Activated T-helper 2 cell treated with anti-CD3 and anti-CD28 coated beads, Interferon-gamma antibody, Interleukin-2, Interleukin-4, amounts not matched to agents 10 μg/mL and 5 μg/mL and 100 μg/mL, durations not matched to agents 14 hours and 24 hours and 36 hours (primary cell): ENCODE measurements at places on chromosomes 16 and 17.
A peak's percentile ranks its signal among the peaks of the same experiment; 100 is the strongest.

GRCh38 chr17:68456339-68457167 lies 743 bp downstream of the WIPI1 start:
- peak overlapping the region; percentile 75 for H3K27ac ChIP-seq
- peak overlapping the region; percentile 88 for H3K4me3 ChIP-seq
- H3K36me3 ChIP-seq, result peaks cover 14% of the 10 kb centered on the region
- DNase-seq, result no peak
- no peaks in the 10 kb centered on the region for H3K27me3 ChIP-seq
- H3K4me1 ChIP-seq, result peaks cover 59% of the 10 kb centered on the region

DNA sequence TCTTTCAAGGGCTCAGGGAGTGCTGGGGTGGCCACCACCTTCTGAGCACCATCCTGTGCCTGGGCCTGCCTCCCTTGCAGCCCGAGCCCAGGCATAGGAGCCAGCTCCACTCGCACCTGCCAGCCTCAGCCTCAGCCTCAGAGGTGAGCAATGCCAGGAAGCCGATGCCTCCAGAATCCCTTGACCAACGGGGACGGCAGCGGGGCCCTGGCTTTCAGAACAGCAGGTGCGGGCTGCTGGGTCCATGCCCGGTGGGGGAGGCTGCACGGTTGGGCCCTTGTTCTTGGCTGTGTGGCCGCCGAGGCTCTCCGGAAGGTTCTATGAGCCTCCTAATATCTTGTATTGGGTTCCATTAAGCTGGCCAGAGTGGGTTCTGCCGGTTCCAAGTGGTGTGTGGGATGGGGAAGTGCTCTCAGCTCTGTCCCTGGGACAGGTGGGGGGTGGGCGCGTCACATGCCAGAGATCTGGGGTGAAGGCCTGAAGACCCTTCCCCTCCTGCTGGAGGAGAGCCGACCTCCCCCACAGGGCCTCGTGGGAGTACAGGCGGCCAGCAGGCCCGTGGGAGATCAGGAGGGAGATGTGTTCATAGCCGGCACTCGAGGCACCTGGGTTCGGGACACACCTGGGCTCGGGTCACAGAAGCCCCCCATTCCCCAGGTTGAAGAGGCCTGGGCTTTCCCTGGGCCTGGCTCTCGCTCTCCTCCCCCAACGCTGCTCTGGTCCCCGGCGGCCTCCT lies 27.0 kb downstream of the NPTX1 start:
- H3K4me3 ChIP-seq, result no peak overlapping the region
- H3K27me3 ChIP-seq, result no peaks in the 10 kb centered on the region
- no peaks in the 10 kb centered on the region for H3K36me3 ChIP-seq

DNA sequence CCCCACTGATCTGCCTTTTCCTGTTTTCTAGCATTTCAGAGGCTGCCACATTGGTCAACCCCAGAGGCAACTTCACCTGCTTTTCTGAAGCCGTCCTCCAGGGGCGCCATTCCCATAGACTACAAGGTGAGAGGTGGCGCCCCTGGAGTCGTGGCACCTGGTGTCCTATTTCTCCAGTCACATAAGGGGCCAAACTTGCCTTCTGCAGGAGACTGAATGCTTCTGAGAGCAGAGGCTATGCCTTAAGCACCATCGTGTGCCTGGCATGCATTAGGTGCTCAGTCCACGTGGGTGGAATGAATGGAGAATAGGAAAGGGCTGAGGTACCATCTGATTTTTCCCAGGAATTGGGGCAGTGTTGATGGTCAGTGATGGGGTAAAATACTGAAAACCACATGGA lies 164.8 kb downstream of the HAPSTR1 start:
- no peaks in the 10 kb centered on the region for H3K27me3 ChIP-seq
- no peak overlapping the region for H3K27ac ChIP-seq
- no peaks in the 10 kb centered on the region for H3K4me1 ChIP-seq
- no peak overlapping the region for H3K4me3 ChIP-seq

DNA sequence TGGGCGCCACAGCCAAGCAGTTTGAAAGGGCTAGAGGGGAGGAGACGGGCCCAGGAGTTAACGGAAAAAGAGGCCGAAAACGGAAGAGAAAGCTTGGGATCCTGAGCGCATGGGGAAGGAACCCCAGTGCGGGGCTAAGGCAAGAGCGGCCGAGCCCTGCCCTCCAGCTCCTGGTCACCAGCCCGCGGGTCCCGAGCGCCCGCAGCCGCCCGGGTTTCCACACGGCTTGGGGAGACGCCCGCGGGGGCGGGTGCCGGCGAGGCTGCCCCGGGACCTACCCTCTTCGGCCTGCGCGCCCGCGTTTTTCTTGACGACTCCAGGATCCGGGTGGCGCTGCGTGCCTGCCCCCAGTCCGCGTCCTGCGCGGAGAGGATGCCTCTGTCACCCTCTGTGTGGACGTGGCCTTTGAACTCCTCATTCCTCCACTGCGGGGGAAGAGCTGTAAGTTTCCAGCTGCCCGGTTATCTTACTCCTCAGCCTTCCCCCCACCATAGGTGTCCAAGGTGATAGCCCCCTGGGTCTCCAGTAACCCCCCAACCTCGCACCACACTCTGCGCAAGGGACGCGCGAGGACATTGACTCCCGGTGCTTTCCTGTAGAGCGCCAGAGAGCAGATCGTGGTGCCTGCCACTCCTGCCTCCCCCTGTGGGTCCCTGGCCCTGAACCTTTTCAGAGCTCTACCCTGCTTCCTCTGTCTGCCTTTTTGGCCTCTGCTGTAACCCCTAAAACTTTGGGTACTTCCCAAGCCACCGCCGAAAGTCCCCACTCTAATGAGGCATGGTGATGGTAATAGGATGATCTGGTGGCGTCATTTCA lies 1.7 kb upstream of the CDH11 start:
- H3K4me1 ChIP-seq, result no peaks in the 10 kb centered on the region
- no peaks in the 10 kb centered on the region for H3K36me3 ChIP-seq
